PC-9 (cell line): ENCODE measurements at places on chromosomes 7 and 10.

- H3K27me3 ChIP-seq: no peaks in the 10 kb centered on the region
- H3K36me3 ChIP-seq: no peaks in the 10 kb centered on the region
- no peak for DNase-seq
- no peak overlapping the region for H3K4me3 ChIP-seq
- H3K27ac ChIP-seq: no peak overlapping the region
- no peaks in the 10 kb centered on the region for H3K4me1 ChIP-seq
Measured at GRCh38 chr7:70884440-70884764, 247.5 kb upstream of the GALNT17 start.

DNA sequence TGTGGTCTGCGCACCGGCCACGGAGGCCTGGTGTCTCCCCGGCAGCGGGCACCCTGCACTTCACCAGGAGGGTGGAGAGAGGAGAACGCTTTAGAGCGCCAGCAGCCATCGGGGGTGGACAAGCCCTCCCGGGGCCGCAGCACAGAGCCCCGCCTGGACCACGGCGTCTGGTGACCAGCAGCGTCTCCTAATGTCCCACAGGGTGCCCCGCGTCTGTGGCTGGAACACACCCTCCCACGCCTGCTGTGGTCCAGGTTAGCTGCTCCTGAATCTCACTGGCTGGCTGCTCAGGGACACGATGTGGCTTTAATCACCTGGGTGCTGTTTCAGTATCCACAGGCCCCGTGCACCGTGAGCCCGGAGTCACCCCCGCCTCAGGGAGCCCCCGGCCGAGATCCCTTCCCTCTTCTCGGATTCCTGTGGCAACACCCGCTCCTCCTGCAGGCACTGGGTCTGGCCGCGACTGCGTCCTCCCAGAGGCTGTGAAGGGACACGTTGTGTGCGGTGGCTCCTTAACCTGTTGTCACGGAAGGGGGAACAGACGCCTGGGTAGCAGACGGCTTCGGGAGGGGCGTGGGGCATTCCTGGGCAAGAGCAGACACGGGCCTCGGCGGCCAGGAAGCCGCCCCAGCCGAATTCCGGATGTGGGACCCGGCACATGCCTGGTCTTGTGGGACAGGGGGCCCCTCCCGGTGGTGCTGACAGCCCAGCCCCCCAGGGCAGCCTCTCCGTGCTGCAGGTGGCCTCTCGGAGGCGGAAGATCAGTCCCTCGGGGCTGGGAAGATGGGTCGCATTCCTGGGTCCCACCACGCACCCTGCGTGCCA, 78.9 kb downstream of the FOXL3 start:
- H3K36me3 ChIP-seq: no peaks in the 10 kb centered on the region
- peaks cover 77% of the 10 kb centered on the region for H3K27me3 ChIP-seq

GRCh38 chr10:60286559-60286958, 103.1 kb downstream of the ANK3 start:
- peaks cover 24% of the 10 kb centered on the region for H3K4me1 ChIP-seq
- H3K27me3 ChIP-seq: no peaks in the 10 kb centered on the region
- no peak overlapping the region for H3K4me3 ChIP-seq
- DNase-seq: no peak

DNA sequence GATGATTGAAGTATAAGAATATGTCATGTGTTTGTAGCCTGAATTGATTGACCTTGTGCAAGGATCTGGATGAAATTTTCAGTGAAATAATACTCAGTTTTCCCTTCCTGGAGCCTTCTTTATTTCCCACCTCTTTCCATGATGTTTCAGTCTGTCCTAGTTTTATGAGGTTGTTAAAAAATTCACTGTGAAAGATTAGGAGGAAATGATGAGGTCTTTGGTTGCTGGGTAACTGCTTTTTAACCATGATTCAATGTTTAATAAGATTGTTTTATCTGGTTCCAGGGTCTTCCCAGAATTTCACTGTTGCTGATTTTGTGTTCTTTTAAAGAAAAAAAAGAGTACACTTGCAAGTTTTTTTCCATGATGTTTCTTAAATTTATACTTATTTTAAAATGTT, 221.5 kb downstream of the MBL2 start:
- H3K36me3 ChIP-seq: no peaks in the 10 kb centered on the region
- no peaks in the 10 kb centered on the region for H3K27me3 ChIP-seq
- H3K4me1 ChIP-seq: no peaks in the 10 kb centered on the region
- no peak overlapping the region for H3K4me3 ChIP-seq
- H3K27ac ChIP-seq: no peak overlapping the region

DNA sequence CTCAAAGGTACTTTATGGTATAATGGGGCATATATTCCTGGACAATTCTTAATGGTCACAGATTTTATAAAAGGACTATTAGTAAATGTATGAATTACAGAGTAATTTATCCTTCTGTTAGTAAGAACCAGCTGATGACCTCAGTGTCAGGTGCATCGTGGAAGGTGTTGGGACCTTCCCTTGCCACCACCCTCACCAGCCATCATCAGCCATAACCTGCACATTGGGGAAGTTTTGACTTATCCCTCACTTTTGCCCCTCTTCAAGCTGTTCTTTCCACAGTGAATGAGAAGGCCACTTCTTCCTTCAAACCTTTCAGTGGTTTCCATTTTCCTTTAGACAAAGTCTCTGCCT, 52.2 kb downstream of the FIGNL1 start:
- H3K36me3 ChIP-seq: no peaks in the 10 kb centered on the region
- H3K27ac ChIP-seq: no peak overlapping the region
- peaks cover 92% of the 10 kb centered on the region for H3K27me3 ChIP-seq
- no peak overlapping the region for H3K4me3 ChIP-seq
- no peaks in the 10 kb centered on the region for H3K4me1 ChIP-seq

DNA sequence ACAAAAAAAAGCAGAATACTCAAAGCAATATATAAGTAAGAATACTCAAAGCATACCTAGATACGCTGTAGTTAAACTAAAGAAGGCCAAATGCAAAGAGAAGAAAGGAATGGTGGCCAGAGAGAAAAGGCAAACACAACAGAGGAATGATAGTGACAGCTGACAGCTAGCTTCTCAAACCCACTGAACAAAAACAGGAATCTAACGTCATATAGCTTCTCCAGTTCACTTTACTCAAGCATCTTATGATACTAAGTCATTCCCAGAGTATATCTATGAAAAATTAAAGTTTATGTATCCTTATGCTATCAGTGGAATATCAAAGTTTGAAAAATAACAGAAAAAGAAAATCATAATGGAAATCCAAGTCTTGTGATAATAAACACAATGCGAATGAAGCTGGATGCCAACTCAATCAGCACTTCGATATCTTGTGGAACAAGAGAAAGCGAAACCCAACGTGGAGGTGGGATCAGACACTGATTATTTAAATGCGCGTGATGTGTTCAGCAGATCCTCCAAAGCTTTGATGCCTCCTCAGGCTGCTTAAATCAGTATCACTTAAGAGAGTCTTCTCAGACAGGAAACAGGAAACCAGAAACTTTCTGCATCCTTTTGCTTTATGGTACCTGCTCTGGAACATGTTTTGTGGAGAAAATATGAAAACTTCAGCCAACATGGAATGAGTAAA, 102.8 kb downstream of the PIP4K2A start:
- no peak for DNase-seq
- no peaks in the 10 kb centered on the region for H3K4me1 ChIP-seq
- H3K4me3 ChIP-seq: no peak overlapping the region
- H3K36me3 ChIP-seq: no peaks in the 10 kb centered on the region

DNA sequence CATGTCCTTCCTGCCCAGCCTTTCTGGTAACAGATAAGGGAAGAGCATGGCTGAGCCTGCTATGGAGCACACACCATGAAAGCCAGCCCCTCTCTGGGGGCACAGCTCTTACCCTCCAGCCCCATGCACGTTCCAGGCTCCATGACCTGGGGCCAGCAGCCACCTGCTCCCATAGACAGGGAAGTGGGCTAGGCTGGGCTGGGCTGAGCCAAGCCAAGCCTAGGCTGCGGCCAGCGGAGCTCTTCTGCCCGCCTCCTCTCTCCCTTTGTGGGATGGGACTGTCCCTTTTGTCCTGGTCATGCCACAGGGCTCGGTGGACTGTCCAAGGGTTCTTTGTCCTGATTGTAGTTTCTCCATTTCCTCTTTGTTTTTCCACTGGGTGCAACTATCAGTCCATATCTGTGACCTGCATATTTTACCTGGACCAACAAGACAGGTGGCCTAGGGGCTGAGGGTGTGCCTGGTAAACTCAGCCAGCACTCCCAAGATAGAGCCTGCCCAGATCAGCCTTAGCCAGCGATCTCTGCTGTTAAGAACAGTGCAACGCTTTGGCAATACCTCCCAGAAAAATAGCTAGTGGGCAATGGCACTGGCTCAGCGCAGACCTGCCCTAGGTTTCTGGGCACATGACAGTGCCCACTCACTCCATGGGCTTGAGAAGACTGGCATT, 97.2 kb upstream of the BTBD16 start:
- H3K27me3 ChIP-seq: no peaks in the 10 kb centered on the region
- no peak for DNase-seq
- H3K27ac ChIP-seq: no peak overlapping the region
- no peak overlapping the region for H3K4me3 ChIP-seq
- H3K36me3 ChIP-seq: no peaks in the 10 kb centered on the region
- H3K4me1 ChIP-seq: no peaks in the 10 kb centered on the region

- no peak overlapping the region for H3K27ac ChIP-seq
- no peak overlapping the region for H3K4me3 ChIP-seq
- H3K27me3 ChIP-seq: no peaks in the 10 kb centered on the region; the same call in 1 of the 2 replicates
- H3K4me1 ChIP-seq: no peaks in the 10 kb centered on the region
- no peak for DNase-seq
Measured at GRCh38 chr10:111126077-111126476, 49.2 kb downstream of the ADRA2A start.

DNA sequence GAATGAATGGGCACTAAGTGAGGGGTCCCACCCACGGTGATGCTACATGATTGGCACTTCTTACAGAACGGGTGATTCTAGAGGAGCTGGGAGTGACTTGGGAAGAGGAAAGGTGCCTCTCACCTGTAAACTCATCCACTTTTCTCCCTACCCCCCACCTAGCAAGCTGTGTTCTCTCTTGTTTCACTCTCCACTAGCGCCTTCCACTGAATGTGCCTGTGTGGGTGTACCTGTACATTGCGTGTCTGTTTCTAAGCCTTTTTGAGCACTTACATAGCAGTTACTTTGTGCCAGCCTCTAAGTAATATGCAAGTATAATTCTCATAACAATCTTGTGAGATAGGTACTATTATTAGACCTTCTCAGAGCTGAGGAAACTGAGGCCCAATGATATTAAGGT, 133.7 kb upstream of the AGK start:
- peaks cover 90% of the 10 kb centered on the region for H3K27me3 ChIP-seq
- no peak for DNase-seq
- H3K36me3 ChIP-seq: no peaks in the 10 kb centered on the region
- no peaks in the 10 kb centered on the region for H3K4me1 ChIP-seq
- no peak overlapping the region for H3K4me3 ChIP-seq

- no peaks in the 10 kb centered on the region for H3K27me3 ChIP-seq
- H3K4me1 ChIP-seq: no peaks in the 10 kb centered on the region
- no peak overlapping the region for H3K27ac ChIP-seq
- DNase-seq: no peak
- H3K4me3 ChIP-seq: no peak overlapping the region
- no peaks in the 10 kb centered on the region for H3K36me3 ChIP-seq
Measured at GRCh38 chr7:138151731-138152577, 75.7 kb downstream of the AKR1D1 start.

DNA sequence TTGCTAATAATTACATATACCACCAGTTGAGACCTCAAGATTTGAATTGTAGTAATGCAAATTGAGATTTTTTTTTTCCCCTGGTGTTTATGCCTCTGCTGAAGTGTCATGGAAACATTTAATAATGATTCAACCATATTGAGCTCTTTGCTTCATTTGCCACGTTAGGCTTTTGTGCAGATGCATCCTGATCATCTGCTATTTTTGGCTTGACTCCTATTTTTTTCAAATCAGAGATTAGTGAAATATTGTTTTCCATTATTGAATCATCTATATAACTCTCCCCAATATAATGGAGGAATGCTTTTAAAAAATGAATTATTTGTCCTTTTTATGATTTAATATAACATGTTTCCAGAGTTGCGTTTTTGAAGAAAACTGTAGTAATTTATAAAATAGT, 115.1 kb downstream of the SRI start:
- H3K36me3 ChIP-seq: no peaks in the 10 kb centered on the region
- H3K4me1 ChIP-seq: no peaks in the 10 kb centered on the region
- no peak overlapping the region for H3K27ac ChIP-seq
- no peak overlapping the region for H3K4me3 ChIP-seq
- no peak for DNase-seq

DNA sequence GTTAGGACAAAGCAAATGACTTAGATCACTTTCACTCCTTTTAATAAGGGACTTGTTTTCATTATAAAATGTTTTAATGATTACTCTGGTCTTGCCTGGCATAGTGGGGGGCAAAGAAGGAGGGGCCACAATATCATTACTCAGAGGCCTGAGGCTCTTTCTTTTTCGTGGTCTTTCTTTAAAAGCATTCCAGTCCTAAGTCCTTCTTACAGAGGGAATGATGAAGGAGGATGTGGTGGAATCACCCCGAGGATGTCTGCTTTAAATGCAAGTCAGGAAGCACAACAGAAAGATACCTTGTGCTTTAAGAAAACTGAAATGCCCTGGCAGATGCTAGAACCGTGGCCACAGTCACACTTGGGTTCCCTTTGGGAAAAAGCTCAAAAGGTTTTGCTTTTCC, 379.1 kb downstream of the INHBA start:
- no peak overlapping the region for H3K4me3 ChIP-seq
- H3K27ac ChIP-seq: no peak overlapping the region
- DNase-seq: no peak
- no peaks in the 10 kb centered on the region for H3K27me3 ChIP-seq
- no peaks in the 10 kb centered on the region for H3K36me3 ChIP-seq
- no peaks in the 10 kb centered on the region for H3K4me1 ChIP-seq

DNA sequence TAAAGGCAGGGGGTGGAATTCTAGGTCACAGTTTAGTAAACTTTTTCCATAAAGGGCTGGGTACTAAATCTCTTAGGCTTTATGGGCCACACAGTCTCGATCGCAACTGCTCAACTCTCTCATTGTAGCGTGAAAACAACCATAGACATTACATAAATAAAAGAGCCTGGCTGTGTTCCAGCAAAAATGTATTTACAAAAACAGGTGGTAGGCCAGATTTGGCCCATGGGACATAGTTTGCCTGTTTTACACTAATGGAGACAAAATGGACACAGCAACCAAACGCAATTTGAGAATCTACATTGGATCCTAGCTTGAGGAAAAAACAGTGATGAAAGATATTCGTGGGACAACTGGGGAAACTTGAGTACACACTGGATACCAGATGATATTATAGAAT, 23.2 kb upstream of the MALSU1 start:
- H3K36me3 ChIP-seq: no peaks in the 10 kb centered on the region
- no peak overlapping the region for H3K27ac ChIP-seq
- peaks cover 19% of the 10 kb centered on the region for H3K4me1 ChIP-seq
- no peak overlapping the region for H3K4me3 ChIP-seq
- DNase-seq: no peak

GRCh38 chr7:151351027-151351426, 9.4 kb downstream of the NUB1 start:
- H3K4me3 ChIP-seq: no peak overlapping the region
- DNase-seq: no peak
- peaks cover 49% of the 10 kb centered on the region for H3K36me3 ChIP-seq
- H3K4me1 ChIP-seq: peaks cover 8% of the 10 kb centered on the region

DNA sequence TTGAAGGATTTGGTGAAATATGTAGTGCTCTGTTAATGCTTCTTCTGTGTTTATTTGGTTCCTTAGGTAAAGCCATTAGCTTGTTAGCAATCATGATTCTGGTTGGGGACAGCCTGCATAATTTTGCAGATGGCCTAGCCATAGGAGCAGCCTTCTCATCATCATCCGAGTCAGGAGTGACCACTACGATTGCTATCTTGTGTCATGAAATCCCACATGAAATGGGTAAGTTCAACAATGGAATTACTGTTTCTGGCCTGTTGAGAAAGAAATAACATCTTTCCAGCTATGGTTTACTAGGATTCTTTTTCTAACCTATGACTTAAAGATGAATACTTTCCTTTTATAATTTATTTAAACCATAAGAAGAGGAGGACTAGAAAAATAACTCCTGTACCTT, 48.9 kb downstream of the SLC39A12 start:
- H3K27ac ChIP-seq: no peak overlapping the region
- no peaks in the 10 kb centered on the region for H3K4me1 ChIP-seq
- no peaks in the 10 kb centered on the region for H3K27me3 ChIP-seq
- H3K4me3 ChIP-seq: no peak overlapping the region
- no peaks in the 10 kb centered on the region for H3K36me3 ChIP-seq
